ENCODE measurements at places on chromosomes 4 and X.

GRCh38 chrX:135596495-135596894 lies 76.0 kb downstream of the INTS6L start:
- no peak for DNase-seq

DNA sequence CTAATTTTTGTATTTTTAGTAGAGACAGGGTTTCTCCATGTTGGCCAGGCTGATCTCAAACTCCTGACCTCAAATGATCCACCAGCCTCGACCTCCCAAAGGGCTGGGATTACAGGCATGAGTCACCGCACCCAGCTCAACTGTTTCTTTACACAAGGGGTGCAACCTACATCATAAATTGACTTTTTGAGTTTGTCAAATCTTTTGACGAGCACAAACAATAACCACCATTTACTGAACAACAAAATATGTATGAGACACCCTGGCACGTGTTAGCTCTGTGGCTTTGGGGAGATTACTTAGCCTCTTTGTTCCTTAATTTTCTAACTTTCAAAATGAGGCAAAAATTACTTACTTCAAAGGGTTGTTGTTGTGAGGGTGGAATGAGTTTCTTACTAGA lies 23.5 kb upstream of the SLC34A2 start:
- DNase-seq = no peak

- no peak for DNase-seq
Measured at GRCh38 chr4:173182403-173182802, 13.8 kb downstream of the GALNT7 start.

- DNase-seq = no peak
Measured at GRCh38 chrX:72045552-72046277, 86.0 kb downstream of the RTL5 start.

- no peak for DNase-seq
Measured at GRCh38 chr4:41646862-41647261, 101.7 kb downstream of the PHOX2B start.

DNA sequence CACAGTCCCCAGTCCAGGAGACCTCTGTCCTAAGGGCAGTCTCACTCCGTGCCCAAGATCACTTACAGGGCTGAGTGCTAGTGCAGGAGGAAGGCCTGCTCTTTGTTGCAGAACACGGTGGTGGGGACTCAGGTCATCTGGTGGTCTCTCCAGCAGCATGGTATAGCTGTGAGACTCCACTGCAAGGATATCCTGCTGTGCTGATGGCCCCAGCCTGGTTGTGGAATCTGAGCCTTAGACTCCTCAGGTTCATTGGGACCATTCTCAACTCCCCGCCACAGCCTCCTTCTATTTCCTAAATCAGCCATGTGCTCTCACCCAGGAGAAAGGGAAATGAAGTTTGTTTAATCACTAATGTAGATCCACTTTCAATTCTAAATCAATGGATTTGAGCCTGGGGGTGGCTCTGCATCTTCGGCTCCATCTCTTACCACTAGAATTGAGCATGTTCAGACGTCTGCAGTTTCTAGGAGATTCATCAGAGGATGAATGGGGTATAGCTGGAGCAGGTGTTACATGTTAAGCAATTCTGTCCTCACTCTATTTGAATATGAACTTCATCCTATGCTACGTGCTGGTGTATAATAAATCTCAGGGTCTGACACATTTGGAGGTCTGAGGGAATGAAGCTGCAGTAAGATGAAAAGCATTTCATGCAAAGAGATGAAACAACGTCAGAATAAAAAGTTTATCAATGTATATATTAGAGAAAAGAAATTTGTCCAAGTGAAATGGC lies 189.2 kb downstream of the MGST2 start:
- no peak for DNase-seq

GRCh38 chrX:73758250-73758649 lies 195.3 kb downstream of the CHIC1 start:
- DNase-seq = no peak

DNA sequence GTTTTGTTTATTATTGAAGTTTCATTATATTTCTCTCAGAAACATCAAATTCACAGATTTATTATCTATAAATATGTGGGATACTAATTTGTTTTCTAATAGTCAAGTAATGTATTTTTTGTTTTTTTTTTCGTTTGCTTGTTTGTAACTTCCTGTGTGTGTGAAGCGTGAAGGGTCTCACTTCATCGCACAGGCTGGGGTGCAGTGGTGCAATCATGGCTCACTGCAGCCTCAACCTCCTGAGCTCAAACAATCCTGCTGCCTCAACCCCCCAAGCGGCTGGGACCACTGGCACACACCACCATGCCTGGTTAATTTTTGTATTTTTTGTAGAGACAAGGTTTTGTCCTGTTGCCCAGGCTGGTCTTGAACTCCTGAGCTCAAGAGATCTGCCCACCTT lies 55.1 kb downstream of the SH3RF1 start:
- no peak for DNase-seq

DNA sequence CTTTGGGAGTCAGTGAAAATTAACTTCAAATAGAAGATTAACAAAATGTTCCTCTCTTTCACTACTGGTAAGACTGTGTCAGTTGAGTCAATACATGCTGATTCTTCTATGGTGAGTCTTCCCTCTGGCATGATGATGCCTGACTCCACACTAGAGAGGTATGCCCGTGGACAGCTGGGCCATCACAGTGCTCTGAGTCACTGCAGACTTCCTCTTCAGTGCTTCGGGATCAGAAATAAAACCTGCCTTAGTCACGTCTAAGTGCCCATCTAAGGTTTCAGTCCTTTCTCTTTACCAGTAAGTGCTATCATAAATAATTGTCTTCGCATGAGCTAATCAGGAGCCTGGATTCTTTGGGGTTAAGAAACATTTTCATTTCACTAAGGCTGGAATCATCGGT lies 1.6 kb upstream of the ASB5 start:
- DNase-seq = no peak

GRCh38 chr4:41177016-41177415 lies 37.3 kb downstream of the APBB2 start:
- no peak for DNase-seq

Measured in esophagus squamous epithelium (tissue), 5 donors.